Effector memory CD4-positive, alpha-beta T cell (primary cell): ENCODE measurements at places on chromosomes 3 and 15.

DNA sequence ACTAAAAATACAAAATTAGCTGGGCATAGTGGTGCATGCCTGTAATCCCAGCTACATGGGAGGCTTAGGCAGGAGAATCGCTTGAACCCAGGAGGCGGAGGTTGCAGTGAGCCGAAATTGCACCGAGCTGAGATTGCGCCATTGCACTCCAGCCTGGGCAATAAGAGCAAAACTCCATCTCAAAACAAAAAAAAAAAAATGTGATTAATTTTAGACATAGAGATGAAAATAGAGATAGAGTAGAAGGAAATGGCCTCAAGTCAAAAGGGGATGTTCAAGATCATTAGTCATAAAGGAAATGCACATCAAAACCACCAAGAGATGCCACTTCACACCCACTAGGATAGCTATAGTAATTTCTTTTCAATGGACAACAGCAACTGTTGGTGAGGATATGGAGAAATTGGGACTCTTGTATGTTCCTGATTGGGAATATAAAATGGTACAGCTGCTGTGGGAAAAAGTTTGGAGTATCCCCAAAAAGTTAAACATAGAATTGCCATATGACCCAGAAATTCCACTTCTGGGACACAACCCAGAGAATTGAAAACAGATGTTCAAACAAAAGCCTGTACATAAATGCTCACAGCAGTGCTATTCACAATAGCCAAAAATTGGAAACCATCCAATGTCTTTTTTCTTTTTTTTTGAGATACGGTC lies 55.4 kb downstream of the ABHD2 start:
- DNase-seq: no peak

GRCh38 chr3:23735062-23735461 lies 70.7 kb upstream of the UBE2E1 start:
- DNase-seq: no peak

GRCh38 chr15:77975332-77976094 lies 102.0 kb downstream of the TBC1D2B start:
- DNase-seq: no peak

DNA sequence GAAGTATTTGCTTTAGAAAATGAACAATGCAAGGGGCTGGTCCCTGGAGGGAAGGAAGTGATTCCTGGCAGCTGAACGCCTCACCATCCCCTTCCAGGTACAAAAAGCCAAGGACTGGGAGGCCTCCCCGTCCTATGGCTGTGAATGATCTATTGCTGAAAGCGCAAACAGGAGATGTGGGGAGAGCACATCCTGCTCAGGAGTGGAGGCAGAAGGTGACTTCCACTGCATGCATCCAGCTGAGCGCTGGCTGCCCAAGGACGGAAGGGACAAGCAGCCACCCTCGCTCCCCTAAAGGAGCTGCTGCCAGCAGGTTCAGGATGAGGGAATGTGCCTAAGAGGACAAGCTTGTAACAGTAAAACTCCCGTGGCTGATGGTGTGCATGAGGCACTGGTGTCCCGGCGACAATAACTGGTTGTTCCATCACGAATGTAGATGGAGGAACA lies 41.4 kb downstream of the ABTB1 start:
- no peak for DNase-seq

GRCh38 chr15:76575274-76575673 lies 238.7 kb downstream of the ISL2 start:
- DNase-seq: no peak

GRCh38 chr3:2810723-2811122 lies 299.5 kb downstream of the IL5RA start:
- no peak for DNase-seq

DNA sequence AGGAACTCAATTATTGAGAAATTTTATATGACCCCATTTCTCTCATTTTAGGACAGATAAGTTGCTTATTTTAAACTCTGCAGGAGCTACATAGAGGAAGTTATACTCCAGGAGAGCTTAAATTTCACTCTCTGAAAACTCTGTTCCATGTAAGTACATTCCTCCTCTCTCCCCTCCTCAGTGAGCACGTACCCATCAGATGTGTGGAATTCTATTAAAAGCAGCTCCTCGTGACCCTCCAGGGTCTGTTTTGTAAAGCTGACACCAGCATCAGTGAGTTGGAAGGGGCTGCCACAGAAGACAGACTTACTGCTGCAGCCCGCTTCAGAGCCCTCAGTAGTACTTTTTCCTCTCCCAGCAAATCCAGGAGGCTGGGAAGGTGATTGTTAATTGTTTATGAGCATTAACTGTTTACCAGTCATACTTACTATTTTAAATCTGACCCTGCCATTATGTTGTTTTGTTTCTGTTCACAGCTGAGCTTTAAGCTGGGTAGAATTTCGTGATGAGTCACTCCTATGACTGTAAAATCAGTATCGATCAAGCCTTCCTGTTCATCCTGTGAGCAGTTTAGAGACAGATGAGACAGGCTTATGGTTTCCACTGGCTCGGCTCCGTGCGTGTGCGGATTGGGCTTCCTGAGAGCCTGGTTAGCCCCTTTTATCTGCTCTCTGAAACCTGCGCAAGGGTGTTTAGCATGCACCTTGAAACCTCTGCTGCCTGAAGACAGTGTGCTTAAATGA lies 20.4 kb downstream of the IGF1R start:
- DNase-seq: no peak

- DNase-seq: no peak
Observed at GRCh38 chr3:25350725-25351114, 77.3 kb upstream of the RARB start.

- no peak for DNase-seq
Observed at GRCh38 chr3:180401226-180401625, 200.7 kb upstream of the TTC14 start.

DNA sequence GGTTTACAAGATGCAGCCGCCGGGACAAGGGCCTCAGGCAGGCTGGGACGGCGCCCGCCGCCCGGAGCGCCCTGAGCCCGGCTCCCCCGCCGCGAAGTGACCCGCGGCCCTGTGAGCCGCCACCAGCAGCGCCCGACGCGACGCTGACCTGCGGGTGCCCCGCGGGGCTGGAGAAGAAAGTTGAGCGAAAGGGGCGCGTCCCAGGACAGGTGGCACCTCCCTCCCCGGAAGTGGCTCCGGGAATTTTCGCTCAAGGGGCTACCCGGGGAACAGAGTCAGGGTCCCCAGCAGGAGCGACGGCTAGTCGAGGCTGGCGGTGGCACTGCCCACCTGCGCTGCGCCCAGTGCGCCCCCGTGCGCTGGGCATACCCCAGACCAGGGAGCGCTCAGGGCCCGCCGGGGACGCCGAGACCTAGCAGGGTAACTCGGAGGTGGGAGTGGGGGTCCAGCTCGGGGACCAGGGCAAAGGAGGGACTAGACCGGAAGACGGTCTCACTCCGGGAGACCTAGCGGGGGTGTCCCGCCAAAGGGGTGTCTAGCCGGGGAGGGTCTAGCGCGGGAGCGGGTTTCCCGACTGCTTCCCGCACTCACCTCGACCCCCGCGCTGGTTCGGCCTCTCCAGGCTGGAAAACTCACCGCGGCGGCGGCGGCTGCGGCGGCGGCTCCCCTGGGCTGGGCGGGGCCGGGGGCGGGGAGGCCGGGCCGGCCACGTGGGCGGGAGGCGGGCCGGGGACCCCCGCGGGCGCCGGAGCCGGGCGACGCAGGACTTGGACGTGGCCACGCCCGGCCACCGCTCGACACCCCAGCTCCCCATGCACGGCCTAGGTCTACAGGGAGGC lies 18.4 kb downstream of the SPATA12 start:
- no peak for DNase-seq

DNA sequence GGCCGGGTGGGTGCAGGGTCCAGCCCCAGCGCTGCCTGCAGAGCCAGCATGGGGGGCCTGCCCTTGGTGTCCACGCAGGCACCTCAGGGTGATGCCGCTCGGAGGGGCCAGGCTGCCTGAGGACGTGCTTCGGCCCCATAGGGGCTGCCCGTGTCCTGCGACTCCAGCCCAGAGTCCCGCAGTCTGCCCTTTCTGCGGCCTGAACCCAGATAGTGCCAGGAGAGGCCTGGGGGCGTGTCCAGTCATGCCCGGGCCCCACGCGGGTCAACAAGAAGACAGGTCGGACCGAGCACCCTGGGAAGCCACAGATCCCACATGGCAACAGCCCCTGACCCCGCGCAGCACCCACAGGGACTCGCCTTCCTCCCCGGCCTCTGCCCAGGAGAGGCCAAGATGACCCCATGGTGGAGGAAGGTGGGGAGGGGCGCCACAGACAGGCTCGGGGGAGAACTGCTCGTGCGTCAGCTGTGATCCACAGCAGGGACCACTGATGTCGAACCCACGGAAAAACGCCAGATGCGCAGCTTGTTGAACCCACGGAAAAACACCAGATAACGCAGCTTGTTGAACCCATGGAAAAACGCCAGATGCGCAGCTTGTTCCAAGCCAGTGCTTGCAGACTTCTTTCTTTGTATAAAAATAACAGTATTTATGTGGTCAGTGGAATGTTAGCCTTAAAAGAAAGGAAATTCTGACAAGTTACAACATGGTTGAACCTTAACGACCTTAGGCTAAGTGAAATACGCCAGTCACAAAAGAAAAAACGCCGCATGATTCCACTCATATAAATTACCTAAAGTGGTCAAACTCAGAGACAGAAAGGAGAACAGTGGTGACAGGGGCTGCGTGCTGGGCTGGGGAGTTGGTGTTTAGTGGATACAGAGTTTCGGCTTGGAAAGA lies 28.5 kb downstream of the CYFIP1 start:
- DNase-seq: no peak

- no peak for DNase-seq
Observed at GRCh38 chr3:23845326-23846216, 39.8 kb downstream of the UBE2E1 start.

DNA sequence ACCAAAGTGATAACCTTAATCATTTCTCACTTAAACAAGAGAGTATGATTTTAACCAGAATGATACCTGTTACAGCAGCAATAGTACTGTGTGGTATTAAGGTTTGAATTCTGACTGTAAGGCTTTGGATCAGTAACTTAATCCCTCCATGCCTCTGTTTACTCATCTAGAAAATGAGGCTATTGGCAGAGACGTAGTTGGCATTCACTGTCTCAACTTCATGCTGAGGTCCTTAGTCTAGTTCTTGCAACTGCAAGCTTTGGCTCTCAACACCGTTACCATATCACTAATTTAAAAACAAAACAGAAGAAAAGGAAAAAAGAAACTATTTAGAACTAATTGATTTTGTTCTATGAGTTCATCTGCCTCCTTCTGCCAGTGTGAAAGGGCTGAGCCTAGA lies 875.4 kb downstream of the MCTP2 start:
- no peak for DNase-seq

DNA sequence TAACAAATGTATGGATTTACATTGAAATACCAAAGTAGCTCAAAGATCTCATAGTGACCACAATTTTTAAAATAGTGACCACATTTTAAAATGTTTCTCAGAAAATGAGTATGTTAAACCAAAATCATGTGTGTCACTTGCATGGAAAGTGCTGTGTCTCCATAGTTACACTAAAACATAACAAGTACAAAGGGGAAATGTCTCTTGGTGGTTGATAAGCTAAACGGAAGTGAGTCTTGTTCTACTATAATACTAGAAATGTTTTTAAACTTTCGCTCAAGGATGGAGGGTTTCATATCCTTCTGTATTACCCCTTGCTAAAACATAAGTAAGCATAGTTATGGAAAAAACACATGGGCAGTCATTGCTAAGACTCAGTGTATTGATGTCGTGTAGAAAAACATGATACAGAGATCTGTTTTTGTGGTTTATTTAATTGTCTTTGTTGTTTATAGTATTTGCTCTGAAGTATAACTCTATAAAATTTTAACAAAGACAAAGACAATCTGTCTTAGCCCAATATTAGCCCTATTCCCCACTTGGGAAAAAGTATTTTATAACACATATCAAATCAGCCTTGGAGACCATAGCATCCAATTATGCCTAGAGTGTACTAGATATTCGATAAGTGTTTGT lies 27.0 kb upstream of the DENND4A start:
- no peak for DNase-seq

DNA sequence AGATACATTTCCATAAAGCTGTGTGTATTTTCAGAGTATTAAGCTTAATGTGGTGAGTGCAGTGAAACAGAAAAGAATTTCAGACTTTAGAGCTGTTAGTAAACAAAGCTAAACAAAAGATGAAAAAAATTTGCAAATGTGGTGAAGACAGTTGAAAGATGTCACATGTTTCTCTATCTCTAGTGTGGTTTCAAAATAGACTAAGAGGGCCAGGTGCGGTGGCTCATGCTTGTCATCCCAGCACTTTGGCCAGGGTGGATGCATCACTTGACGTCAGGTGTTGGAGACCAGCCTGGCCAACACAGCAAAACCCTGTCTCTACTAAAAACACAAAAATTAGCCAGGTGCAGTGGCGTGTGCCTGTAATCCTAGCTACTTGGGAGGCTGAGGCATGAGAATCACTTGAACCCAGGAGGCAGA lies 466.0 kb upstream of the NR2F2 start:
- DNase-seq: no peak

GRCh38 chr3:189744235-189744634 lies 113.0 kb downstream of the TP63 start:
- no peak for DNase-seq

- DNase-seq: no peak
Observed at GRCh38 chr3:55882006-55882405, 394.9 kb upstream of the WNT5A start.

- no peak for DNase-seq
Observed at GRCh38 chr3:139328356-139328755, 15.5 kb upstream of the MRPS22 start.

DNA sequence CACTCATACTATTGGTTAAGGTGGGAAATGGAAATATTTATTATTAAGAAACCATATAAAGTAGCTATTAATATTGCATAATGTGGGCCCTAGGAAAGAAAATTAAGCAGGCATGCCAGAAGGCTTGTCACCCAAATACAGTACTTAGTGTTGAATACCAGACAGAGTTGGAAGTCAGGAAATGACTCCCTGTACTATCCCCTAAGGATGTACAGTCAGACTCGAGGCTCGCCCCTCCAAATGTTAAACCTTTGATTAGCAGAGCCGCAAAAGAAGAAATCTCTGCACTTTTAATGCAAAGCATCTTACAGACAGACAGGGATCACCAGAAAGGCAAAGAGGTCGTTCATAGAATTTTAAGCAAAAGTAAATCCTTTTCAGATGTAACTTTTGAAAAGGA lies 11.3 kb upstream of the RBSN start:
- no peak for DNase-seq

- no peak for DNase-seq
Observed at GRCh38 chr3:128858167-128858566, 21.3 kb upstream of the ACAD9 start.

- DNase-seq: no peak
Observed at GRCh38 chr3:194164861-194165260, 28.9 kb downstream of the HES1 start.

DNA sequence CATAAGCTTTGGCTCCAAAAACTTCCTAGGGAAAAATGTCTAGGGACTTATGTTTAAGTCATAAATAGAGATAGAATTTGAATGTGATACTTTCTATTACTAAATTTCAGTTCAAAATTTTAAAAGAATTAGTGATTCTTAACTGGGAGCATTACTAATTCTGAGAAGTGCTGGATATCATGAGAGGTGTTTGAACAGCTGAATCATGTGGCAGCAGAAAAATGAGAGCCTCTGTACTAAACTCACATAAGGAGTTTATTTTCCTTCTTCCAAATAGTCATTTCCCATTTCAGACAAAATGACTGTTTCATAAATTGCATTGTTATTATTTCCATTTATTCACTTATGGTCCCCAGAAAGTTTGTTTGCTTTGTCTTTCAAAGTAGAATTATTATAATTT lies 62.7 kb downstream of the SLMAP start:
- DNase-seq: no peak

GRCh38 chr15:90895571-90896117 lies 7.5 kb upstream of the MAN2A2 start:
- DNase-seq: no peak
